ENCODE measurements at places on chromosomes 12 and 14.
A peak's percentile ranks its signal among the peaks of the same experiment; 100 is the strongest.

- DNase-seq, result no peak
Observed at GRCh38 chr12:12305568-12306300, 38.9 kb upstream of the LRP6 start.

DNA sequence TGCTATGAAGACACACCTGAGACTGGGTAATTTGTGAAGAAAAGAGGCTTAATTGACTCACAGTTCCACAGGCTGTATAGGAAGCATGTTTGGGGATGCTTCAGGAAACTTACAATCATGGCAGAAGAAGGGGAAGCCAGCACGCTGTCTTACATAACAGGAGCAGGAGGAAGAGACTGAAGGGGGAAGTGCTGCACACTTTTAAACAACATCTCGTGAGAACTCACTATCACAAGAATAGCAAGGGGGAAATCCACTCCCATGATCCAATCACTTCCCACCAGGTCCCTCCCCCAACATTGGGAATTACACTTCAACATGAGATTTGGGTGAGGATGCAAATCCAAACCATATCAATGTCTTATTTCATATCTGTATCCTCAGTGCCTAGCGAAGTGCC, 307.2 kb downstream of the ATP23 start:
- no peak for DNase-seq

DNA sequence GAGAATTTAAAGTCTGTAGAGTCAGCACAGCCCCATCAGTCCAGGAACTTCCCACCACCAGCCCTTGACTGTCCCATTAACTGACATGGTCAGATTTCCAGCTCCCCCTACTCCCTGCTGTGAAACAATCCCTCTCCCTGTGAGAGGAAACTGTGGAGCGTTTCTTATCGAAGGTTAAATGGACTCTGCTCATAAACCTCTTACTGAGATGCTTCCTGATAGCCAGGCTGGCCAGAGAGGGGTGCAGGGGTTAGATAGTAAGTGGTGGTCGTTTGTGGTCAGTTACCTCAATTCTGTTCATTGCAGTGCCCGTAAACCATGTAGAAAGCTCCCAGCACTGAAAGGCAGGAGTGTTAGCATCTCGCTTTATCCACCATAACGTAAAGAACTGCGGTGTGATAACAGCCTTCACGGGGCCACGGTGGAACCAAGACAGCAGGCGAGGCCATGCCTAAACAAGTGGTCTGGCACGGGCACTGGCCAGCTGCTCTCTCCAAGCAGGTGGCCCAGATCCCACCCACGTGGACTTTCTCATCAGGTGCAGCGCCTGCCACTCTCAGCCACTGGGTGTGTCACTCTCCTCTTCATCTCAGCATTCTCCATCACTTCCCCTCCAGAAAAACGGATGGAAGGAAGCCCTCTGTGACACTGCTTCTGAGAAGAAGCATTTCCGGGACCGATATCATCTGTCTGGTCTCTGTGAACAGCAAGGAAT, 102.2 kb downstream of the FBXL14 start:
- DNase-seq, result no peak

DNA sequence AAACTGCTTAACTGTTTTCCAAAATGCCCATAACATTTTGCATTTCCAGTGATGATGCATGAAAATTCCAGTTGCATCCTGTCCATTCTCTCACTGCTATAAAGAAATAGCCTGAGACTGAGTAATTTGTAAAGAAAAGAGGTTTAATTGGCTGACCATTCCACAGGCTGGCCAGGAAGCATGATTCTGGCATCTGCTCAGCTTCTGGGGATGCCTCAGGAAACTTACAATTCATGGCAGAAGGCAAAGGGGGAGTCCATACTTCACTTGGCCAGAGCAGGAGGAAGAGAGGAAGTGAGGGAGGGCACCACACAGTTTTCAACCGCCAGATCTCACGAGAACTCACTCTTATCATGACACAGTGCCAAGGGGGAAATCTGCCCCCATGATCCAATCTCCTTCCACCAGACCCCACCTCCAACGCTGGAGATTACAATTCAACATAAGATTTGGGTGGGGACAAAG, 18.2 kb upstream of the CLEC2D start:
- DNase-seq, result no peak

- DNase-seq, result peak; percentile 71
Observed at GRCh38 chr12:2486796-2487195, 308.0 kb upstream of the FKBP4 start.

DNA sequence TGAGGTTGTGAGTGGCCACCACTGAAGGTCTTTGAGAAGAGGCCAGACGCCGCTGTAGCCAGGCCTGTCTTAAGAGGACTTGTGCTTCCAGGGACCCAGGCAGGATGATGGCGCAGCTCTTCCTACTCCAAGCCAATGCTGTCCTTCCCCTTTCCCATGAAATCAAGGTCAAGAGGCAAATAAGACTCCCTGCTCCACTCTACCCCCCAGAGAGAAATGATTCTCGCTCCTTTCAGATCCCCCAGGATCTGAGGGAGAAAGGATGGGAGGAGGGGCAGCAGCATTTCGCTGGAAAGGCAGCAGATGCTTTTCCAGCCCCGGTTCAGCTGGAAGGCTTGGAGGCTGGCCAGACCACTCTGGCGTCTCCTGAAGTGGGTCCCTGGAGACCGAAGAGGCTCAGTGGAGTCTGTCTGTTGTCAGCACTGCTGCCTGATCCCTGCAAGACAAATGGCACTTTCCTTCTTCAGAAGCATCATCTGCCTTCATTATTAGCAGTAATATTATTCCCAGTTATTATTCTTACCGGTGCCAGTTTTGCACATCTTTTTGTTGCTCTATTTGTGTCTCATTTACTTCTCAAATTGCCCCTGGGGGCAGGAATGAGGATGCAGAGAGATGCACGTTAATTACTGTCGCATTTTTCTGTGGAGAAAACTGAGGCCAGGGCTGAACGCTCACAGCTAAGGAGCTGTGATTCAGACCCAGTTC, 51.4 kb downstream of the C14orf132 start:
- peak; percentile 96 for DNase-seq

DNA sequence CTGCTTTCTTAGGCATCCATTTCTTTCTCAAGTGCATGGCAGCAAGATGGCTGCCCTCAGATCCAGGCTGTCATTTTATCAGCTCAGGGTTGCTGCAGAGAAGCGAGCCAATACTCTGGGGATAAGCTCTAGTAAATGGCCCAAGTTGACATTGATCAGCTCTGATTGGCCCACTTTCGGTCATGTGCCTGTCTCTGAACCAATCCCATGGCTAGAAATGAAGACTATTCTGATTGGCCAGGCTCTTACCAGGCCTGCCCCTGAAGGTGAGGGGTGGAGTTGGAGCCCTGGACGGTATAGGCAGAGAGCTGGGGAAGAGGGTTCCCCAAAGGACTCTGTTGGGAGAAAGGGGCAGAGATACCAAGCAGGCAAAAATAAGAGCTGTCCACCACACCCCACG, 41.4 kb downstream of the MYO1H start:
- peak; percentile 27 for DNase-seq

DNA sequence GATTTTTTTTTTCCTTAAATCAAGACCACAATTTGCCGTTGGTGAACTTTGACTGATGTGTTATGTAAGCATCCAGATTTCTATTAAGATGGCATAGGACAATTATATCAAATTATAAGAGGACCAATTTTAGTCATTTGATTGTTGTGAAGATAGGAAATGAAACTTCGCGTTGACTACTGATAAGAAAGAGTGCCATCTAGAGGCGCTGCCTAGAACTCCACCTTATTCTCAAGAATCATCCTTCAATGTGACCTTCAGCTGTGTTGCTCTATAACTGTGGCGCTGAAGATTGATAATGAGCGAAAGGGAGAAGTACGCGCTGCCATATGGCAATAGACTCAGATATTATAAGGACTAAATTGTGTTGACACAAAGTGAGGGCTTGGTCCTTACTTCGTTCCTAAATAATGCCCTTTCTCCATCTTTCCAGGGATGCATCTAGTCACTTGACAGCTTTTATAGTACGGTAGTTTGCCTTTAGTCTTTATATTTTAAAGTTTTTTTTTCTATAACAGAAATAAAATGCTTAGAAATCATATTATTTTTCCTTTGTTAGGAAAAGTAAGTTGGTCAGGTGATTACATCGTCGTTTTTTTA, 350.8 kb upstream of the STXBP6 start:
- peak; percentile 29 for DNase-seq

All from NCI-H446 treated with DMSO at 0.1 percent for 48 hours (cell line).